ENCODE measurements at places on chromosomes 6 and 20. TPM values are rescaled to one million over a fixed set of nuclear protein-coding genes. Genes with fewer than 3 reads are reported as not detected.

DNA sequence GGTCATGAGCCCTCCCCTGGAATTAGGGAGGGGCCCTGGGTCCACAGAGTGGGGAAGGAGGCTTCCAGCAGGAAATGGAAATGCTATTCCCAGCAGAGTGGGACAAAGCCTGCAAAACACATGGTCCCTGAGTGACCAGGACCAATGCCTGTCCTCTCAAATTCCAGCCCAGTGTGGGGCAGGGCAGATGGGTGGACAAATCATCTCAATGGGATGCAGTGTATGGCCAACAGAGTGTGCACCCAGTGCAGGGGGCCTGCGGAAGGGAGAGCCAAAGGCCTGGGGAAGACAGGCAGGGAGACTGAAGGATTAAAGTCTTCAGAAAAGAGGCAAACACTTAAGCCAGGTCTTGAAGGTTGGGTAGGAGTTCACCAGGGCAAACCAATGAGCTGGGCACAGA lies 28.7 kb upstream of the PHACTR3 start:
- DNase-seq, result no peak

GRCh38 chr6:113674075-113674474 lies 183.1 kb upstream of the MARCKS start:
- no peak for DNase-seq

DNA sequence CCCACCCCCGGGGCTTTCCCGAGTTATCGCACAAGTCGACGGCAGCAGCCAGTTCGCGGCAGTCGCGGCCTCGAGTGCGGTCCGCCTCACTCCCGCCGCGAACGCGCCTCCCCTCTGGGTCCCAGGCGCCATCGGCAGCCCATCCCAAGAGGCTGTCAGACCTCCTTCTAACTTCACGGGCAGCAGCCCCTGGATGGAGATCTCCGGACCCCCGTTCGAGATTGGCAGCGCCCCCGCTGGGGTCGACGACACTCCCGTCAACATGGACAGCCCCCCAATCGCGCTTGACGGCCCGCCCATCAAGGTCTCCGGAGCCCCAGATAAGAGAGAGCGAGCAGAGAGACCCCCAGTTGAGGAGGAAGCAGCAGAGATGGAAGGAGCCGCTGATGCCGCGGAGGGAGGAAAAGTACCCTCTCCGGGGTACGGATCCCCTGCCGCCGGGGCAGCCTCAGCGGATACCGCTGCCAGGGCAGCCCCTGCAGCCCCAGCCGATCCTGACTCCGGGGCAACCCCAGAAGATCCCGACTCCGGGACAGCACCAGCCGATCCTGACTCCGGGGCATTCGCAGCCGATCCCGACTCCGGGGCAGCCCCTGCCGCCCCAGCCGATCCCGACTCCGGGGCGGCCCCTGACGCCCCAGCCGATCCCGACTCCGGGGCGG lies 1.6 kb downstream of the GNAS start:
- no peak for DNase-seq

GRCh38 chr6:12022481-12022880 lies 10.4 kb downstream of the HIVEP1 start:
- no peak for DNase-seq

DNA sequence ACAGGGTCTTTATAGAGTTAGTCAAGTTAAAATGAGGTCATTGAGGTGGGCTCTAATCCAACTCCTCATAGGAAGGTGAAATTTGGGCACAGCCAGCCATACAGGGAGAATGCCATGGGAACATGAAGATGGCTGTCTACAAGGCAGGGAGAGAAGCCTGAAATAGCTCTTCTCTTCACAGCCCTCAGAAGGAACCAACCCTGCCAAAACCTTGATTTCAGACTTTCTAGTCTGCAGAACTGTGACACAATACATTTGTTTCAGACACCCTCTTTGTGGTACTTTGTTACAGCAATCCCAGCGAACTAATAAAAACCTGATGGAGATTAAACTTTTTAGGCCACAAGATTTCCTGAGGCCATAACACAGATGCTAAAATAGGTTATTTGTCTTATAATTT lies 43.1 kb upstream of the HECA start:
- no peak for DNase-seq

RGL2 gene
- 108 TPM for total RNA-seq

FOXA2 gene
- total RNA-seq, result not detected

PSMF1 gene
- 81.6 TPM for total RNA-seq

Data from mesothelial cell of epicardium (in vitro differentiated cells).